ENCODE measurements at places on chromosomes 3 and 15.
A peak's percentile ranks its signal among the peaks of the same experiment; 100 is the strongest.

GRCh38 chr3:53382106-53382505 is 34.8 kb upstream of the DCP1A start:
- DNase-seq, result no peak

DNA sequence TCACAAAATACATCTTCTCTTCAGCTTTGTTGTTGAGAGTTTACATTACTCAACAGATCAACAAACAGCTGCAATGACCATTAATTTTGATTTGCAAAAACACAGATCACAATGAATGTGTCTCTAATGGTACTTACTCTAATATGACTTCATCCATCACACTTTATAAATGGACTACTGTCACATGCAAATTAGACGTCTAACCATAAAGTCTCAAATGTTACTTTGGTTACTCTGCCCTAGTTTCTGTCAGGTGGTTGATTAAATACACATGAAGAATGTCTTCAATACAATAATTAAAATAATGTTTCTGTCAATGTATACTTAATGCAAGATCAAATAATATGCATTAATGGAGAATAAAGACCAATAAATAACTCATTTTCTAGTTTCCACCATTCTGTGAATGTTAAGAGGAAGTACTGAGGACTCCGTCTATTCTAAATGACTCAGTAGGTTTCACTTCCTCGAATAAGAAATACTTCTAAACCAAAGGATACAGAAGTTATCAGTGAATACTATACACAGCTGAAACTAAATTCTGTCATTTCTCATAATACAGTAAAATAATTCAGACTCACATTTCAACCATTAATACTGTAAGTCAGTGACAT is 145.8 kb downstream of the CBLB start:
- DNase-seq, result no peak

GRCh38 chr15:74682954-74683353 is 12.9 kb downstream of the EDC3 start:
- DNase-seq, result no peak

DNA sequence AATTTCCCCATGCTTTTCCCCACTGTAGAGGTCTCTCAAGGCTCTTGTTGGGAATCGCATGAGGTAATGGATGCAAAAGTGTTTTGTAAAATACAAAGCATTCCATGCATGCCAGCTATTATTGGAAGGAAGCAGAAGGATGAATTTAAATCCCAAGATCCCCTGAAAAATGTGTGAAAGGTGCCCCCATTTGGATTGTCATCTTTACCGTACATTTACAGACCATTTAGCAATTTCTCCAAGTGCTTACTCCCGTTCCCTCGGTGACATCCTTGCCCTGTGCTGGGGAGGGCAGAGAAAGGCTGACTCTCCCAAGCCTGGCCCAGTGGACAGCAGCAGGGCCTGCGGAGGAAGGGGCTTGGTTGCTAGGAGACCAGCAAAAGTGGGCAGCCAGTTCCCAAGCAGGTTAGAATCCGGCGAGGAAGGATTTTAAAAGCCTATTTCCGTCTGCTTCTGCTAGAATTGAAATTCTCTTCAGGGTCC is 31.1 kb upstream of the NEO1 start:
- DNase-seq, result no peak

- peak; percentile 61 for DNase-seq
Measured at GRCh38 chr3:141000027-141000663, 51.0 kb upstream of the SPSB4 start.

DNA sequence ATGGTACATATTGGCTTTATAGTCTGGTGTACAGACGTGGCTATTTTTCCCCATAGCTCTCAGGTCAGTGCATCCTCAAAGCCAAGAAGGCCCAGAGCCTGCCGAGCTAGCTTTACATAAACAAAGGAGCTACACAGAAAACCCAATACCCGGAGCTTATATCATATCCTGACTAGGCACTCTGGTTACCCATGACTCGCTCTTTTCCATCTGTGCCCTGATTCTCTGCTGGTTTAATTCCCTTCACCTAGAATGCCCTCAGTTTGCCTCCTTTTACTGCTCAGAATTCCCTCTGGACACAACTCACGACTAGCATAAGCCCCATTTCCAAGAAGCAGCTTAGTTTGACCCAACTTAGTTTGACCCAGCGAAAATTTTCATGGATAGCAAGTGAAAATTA is 110.8 kb downstream of the TIGIT start:
- DNase-seq, result no peak

DNA sequence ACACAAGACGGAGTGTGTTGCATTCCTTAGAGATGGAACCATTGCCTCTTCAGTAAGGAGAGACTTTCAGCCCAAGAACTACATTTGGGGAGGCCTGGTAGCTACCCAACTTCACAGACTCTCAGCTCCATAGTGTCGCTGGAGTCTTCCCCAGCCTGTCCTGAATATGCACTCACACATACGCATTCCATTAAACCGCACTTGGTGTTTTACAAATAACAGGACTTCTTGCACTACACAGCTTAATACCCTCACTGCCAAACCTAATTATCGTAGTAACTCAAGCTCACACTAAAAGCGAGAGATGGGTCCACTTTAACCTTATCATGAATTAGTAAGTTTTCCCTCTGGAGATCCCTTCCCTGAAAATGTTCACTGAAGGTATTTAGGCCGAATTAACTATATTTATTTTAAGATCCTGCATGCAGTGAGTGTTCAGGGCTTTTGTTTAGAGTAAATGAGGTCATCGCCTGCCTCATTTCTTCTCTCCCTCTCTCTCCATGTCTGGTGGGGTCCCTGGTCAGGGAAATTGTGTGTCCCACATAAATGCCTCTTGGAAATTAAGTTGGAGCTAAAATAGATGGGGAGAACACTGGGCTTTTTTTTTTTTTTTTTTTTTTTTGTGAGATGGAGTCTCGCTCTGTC is 171.9 kb downstream of the FAM43A start:
- no peak for DNase-seq
